ENCODE measurements at places on chromosomes 4 and X.

DNA sequence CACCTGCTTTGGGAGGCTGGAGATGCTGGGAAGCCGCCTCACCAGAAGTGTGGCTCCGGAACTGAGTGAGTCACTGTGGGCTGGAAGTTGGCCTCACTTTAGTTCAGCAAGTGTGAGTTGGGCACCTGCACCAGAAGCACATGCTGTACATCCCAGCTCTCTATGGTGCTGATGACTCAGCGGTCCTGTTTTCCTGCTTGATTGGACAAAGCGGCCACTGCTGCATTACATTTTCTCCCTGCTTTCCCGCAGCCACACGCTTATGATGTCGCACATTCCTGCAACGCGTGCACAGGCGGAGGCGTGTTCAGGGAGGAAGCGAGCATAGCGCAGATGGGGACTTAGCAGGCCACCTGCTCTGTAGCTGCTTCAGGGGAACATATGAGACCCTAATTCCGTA, 26.7 kb upstream of the CLDN34 start:
- H3K36me3 ChIP-seq = peaks cover 8% of the 10 kb centered on the region
- H3K27ac ChIP-seq = no peak overlapping the region
- no peak overlapping the region for H3K4me3 ChIP-seq
- no peaks in the 10 kb centered on the region for H3K27me3 ChIP-seq
- DNase-seq = no peak

DNA sequence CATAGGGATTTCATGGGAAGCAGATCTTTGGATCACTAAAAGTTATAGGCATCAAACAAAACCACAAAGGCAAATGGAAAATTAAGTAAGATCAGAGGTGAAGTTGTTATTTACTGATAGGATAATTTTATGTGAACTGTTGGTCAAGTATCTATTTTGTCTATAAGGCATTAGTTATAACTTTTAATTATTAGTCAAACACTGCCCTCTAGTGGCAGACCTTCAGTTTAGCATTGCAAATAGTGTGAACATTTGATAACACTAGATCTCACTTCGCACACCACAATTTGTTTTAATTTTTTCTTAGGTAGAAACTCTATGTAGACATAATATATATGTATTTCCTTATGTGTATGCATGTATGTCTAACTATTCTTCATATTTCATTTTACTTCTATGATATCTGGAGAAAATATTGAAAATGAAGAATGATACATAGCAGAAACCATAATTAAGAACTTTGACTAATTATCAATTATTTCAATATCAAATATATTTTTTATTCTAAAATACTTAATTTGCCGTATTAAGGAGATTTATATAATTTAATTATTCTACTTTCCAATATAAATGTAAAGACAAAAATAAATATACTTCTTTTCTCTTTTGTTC, 214.5 kb upstream of the TACR3 start:
- no peak overlapping the region for H3K27ac ChIP-seq
- no peaks in the 10 kb centered on the region for H3K27me3 ChIP-seq
- DNase-seq = no peak
- H3K4me1 ChIP-seq = no peaks in the 10 kb centered on the region
- no peaks in the 10 kb centered on the region for H3K36me3 ChIP-seq

DNA sequence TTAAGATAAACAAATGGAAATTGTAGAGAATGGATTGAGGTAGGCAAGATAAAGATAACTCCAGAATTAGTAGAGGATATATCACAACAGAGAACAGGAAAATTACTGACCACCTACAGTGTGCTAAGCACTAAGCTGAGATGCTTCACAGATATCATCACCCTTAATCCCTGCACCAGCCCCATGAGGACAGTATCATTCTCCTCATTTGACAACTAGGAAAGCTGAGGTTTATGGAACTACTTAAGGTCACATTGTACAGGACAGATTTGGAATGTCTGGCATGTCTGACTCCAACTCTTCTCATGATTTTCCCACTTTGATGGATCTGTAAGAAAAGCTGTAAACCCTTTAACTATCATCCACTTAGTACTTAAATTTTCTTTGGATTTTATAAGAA, 95.5 kb downstream of the CASK start:
- H3K27ac ChIP-seq = no peak overlapping the region
- H3K4me3 ChIP-seq = no peak overlapping the region
- no peak for DNase-seq
- H3K36me3 ChIP-seq = no peaks in the 10 kb centered on the region
- no peaks in the 10 kb centered on the region for H3K27me3 ChIP-seq

GRCh38 chrX:2314831-2315365, 185.9 kb downstream of the DHRSX start:
- H3K36me3 ChIP-seq = no peaks in the 10 kb centered on the region
- H3K27ac ChIP-seq = no peak overlapping the region

GRCh38 chr4:123555233-123555806, 158.7 kb downstream of the SPRY1 start:
- no peaks in the 10 kb centered on the region for H3K27me3 ChIP-seq
- no peak overlapping the region for H3K4me3 ChIP-seq
- peak overlapping the region; percentile 90 for H3K27ac ChIP-seq

DNA sequence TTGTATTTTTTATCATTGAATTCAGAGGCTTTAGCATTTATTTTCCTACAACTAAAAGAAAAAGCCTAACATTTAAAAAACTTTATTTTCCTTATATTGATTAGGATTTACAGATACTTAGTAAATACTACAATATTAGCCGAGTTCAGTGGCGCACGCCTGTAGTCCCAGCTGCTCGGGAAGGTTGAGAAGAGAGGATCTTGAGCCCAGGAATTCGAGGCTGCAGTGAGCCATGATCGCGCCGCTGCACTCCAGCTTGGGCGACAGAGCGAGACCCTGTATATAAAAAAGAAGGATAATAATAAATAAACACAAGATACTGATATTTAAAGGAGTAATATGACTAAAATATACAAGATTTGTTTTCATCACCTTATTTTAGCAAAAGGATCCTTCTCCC, 681 bp upstream of the UPF3B start:
- peaks cover 4% of the 10 kb centered on the region for H3K36me3 ChIP-seq
- H3K4me1 ChIP-seq = no peaks in the 10 kb centered on the region

DNA sequence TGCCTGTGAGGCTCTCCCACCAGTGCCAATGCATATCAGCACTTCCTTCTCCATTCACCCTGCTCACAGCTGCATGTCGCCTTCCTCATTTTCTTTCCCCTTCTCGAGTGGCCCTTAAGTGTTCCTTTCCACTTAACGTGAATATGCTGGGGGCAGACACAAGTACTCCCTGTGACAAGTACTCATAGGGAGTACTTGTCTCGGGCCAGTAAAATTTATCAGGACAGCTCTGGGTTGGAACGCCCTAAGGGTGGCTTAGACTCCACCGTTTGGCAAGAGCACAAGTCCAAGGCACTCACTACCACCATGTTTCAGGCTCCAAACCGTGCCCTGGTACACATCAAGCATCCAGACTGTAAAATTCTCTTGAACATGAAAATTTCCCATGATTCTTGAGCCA, 3.9 kb upstream of the LDOC1 start:
- H3K4me3 ChIP-seq = no peak overlapping the region
- H3K27ac ChIP-seq = no peak overlapping the region
- no peaks in the 10 kb centered on the region for H3K4me1 ChIP-seq
- no peaks in the 10 kb centered on the region for H3K27me3 ChIP-seq
- DNase-seq = no peak

DNA sequence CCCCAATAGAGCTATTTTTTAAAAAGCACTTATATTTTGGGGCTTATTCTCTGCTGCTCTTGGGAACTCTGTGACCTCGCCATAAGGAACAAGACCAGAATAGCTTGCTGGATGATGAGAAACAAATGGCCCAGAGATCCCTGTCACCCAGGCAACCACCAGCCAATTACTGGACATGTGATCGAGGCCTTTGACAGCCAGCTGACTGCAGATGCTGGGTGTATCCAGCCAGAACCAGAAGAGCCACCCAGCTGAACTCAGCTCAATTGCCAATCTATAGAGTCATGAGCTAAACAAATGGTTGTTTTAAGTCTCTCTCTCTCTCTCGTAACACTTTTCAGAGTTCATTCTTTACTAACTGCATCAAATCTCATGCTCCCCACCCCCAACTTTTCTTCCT, 24.4 kb upstream of the CITED1 start:
- H3K4me3 ChIP-seq = no peak overlapping the region
- no peak for DNase-seq
- no peaks in the 10 kb centered on the region for H3K36me3 ChIP-seq
- no peak overlapping the region for H3K27ac ChIP-seq
- H3K27me3 ChIP-seq = no peaks in the 10 kb centered on the region
- no peaks in the 10 kb centered on the region for H3K4me1 ChIP-seq

GRCh38 chr4:129823105-129823504, 727.2 kb downstream of the C4orf33 start:
- H3K4me1 ChIP-seq = no peaks in the 10 kb centered on the region
- H3K27me3 ChIP-seq = no peaks in the 10 kb centered on the region
- no peak overlapping the region for H3K27ac ChIP-seq

GRCh38 chrX:143854006-143854405, 29.9 kb upstream of the UBE2NL start:
- no peaks in the 10 kb centered on the region for H3K4me1 ChIP-seq
- H3K4me3 ChIP-seq = no peak overlapping the region
- H3K27me3 ChIP-seq = no peaks in the 10 kb centered on the region
- no peaks in the 10 kb centered on the region for H3K36me3 ChIP-seq
- no peak overlapping the region for H3K27ac ChIP-seq

Data from large intestine (tissue), 12 donors.